Kidney epithelial cell (primary cell): ENCODE measurements at places on chromosomes 5 and 9.

DNA sequence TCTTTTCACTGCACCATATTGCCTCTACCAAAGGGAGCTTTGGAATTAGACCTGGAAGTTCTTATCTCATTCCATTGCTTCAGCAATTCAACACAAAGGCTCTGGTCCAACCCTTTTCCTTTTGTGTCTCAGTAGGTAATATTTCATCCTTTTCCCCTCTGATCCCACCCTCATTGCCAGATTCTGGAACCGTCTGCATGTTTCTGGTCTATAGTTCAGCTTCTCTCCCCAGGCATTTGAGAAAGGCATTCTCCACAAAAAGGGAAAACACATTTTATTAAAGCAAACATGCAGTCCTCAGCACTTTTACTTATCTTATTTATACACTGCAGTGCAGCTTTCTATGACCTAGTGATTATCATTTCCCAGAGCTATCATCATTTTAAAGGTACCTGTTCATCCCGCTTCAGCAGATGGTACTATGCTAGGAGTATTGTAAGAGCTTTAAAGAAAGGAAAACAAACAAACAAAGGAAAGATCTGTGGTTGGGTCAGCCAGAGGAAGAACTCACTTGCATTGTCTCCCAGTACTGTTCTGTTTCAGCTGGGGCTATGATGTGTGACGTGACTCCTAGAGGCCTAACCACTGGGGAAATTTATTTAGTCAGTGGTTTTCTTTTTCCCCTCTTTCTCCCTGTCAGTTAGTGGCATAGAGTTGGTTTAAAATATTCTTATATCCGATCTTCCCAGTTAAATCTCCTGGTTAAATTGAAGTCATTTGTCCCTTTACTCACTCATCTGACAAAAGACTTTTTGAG lies 269.2 kb downstream of the TMEM38B start:
- DNase-seq = peak; percentile 9

DNA sequence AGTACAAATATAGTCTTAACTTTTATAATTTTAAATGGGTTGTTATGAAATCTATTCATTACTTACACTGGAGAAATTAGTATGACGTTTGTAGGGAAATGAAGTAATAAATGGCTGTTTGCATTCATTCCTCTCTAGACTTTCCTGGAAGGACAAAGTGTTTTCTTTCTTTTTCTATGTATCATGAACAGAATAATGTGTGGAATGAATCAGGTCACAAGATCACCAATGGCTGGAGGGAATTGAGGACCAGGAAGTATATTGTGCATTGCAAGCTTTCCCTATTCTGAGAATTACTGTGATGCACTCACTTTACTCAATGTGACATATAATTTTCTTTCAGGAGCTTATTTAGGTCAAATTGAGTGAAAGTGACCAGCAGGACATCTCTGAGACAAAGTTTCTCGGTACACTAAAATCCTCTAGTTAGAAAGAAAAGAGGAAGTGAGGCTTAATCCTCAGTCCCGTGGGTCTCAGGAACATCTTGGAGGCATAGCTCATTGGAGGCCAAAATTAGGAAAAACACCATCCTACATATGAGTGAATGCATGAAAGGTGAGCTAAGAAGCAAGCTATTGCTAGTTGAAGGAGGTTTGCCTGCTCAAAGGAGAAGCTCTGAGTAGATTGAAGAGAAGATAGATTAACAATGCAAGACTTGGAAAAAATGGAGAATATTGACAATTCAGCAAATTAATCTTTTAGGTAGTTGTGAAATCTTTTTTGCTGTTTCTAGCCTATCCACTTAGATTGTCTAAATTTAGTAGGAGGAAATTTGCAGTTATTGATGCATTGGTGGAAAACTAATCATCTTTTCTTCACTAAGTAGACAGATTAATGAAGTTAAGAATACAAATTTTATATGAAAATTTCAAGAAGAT lies 28.0 kb downstream of the ERAP2 start:
- DNase-seq = no peak

GRCh38 chr9:35042891-35043545 lies 29.4 kb downstream of the VCP start:
- DNase-seq = no peak

DNA sequence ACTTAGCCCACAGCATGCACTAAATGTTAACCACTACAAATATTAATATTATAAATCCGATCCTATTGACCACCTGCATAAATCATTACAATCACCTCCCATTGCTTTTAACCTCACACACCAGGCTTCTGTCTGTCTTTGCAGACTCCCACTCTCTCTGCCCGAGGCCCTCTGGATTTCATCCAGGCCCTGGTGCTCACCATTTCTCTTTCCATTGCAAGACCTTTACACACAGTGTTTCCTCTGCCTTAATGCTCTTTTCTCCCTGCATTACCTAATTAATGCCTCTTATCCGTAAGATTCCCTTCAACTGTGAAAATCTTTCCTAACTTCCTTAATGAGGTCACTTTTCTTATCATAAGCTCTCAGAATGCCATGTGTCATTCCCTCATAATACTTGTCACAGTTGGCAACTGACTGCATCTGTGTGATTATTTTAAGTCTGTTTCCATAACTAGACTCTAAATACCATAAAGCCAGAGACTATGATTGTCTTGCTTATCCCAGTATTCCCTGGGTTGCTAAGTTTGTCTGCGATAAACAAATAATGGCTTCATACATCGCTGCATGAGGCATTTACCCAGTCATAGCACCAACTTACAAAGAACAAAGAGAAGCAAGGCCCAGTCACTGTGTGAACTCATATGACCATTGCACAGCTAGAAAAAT lies 155.1 kb downstream of the CCDC192 start:
- DNase-seq = no peak

- DNase-seq = no peak
Measured at GRCh38 chr5:28143519-28143918, 1105.1 kb upstream of the CDH9 start.

- DNase-seq = no peak
Measured at GRCh38 chr5:14178091-14178490, 34.9 kb downstream of the TRIO start.
